ENCODE measurements at places on chromosomes 2 and 18.

- no peak for DNase-seq
Measured at GRCh38 chr2:3456125-3456524, 63.2 kb downstream of the ADI1 start.

GRCh38 chr18:47577520-47577919 is 326.1 kb upstream of the SKOR2 start:
- DNase-seq: no peak

- no peak for DNase-seq
Measured at GRCh38 chr2:158060835-158061435, 40.7 kb upstream of the UPP2 start.

GRCh38 chr18:26978812-26979341 is 113.4 kb upstream of the AQP4 start:
- DNase-seq: no peak

DNA sequence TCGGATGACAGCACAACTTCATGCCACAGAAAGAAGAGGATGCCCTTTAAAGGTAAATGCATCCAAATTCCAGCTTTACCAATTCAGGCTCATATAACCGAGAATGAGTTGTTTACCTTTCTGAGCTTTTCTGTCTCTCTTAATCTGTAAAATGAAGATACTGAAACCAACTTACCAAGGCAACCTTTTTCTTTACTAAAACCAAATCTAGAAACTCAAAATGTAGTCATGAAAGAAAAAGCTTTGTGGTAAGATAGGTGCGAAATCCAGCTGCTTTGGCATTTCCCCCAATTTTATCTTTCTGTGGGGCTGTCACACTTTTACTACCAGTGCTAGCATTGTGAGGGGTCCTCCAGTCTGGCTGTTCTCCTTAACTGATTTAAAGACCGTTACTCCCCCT is 240.4 kb downstream of the IKZF2 start:
- no peak for DNase-seq

DNA sequence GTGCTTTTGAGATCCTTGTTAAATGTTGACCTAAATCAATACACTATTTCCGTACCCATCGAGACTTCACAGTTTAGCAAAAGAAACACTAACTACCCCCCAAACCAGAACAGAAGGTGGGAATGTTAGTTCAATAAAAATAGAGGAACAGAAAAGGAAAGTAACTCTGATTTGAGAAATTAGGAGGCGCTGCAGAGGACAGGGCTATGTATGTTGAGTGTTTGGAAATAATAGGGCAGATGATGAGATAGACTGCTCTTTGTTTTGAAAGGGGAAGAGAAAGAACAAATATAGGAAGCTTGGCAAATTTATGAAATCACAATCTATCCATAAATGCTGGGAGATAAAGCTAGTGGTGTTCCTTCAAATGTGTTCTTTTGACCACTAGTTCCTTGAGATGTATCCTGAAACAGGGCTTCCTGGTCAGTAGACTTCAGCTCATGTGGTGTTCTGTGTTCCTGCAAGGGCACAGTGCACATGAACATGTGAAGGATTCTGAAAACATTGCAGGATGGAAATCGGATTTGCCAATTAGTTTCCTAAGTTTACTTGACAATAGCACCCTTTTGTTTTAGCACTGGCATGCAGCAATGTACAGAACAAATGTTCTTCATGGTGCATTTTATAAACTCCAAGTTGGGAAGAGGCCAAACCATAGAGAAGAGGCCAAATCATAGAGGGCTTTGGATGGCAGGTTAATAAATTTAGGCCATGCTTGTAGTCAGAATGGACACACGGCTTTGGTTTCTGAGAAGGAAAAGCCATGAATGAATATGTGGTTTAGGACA is 39.8 kb downstream of the RHBDD1 start:
- DNase-seq: peak; percentile 51

DNA sequence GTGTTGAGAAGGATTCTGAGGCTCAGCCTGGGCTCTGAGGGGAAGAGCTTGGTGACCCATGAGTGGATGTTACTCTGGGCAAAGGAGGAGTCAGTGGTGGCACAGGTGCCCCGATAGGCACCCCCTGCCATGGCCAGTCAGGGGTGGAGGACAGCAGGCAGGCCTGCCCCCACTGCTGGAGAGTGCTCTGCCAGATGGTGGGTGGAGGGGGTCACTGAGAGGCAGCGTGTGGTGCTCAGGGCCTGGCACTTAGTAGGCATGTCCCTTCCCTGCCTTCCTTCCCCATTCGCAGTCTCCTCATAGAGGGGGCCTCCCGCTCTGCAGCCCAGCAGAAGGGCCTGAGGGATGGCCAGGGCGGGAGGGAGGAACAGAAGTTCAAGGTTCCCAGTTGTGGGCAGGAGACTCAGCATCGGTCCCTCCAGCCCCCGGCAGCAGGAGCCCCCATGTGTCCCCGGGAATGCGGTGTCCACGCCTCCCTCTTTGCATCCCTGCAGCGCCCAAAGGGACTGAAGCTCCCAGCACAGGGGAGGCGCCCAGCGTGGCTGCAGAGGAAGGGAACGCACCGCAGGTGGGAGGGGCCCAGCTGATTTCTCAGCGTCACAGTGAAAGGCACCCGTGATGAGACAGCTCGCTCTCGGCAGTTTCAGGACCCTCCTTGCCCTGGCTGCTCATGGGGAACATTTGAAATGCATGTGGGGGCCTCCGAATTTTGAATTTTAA is 5.7 kb upstream of the SNED1 start:
- peak; percentile 29 for DNase-seq

DNA sequence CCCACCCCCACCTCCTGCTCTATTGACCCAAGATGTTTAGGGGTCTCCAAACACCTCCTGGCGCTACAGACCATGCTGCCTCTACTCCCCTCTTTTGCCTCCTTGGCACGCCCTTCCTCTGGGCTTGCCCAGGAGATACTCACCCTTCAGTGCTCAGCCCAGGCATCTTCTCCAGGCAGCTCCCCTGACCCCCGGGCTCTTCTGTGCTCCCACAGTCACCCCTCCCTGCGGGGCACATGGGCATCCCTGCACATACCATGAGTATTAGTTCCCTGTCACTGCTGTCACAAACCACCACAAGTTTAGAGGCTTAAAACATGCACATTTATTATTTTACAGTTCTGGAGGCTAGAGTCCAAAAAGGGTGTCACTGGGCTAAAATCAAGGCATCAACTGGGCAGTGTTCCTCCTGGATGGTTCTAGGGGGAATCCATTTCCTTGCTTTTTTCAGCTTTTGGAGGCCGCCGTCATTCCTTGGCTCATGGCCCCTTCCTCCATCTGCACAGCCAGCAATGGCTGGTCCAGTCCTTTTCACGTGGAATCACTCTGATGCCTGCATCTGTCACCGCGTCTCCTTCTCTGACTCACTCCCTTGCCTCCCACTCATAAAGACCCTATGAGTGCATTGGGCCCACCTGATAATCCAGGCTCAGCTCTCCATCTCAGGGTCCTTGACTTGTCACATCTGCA is 230.4 kb upstream of the COPS8 start:
- DNase-seq: no peak

DNA sequence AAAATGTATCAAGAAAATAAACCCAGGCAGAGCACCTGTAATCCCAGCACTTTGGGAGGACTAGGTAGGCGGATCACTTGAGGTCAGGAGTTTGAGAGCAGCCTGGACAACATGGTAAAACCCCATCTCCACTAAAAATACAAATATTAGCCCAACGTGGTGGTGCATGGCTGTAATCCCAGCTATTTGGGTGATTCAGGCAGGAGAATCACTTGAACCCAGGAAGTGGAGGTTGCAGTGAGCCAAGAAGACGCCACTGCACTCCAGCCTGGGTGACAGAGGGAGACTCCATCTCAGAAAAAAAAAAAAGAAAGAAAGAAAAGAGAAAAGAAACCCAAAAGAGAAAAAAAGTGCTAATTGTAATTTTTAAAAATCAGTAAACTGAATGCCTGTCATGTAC is 41.4 kb downstream of the DDX18 start:
- DNase-seq: no peak

GRCh38 chr18:59466980-59467379 is 107.9 kb upstream of the LMAN1 start:
- DNase-seq: no peak

DNA sequence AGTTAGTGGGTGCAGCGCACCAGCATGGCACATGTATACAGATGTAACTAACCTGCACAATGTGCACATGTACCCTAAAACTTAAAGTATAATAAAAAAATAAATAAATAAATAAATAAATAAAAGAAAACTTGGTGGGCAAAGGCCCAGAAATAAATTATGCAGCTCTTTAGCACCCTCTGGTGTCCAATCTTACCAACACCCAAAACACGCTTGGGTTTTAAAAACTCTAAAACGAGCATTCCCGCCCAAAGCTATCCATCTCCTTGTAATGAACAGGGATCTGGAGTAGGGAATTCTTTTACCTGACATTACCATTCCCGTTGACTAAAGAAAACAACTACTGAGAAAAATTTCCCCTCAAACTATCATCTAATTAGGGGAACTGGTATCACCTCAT is 2005.9 kb upstream of the CELF4 start:
- DNase-seq: no peak

DNA sequence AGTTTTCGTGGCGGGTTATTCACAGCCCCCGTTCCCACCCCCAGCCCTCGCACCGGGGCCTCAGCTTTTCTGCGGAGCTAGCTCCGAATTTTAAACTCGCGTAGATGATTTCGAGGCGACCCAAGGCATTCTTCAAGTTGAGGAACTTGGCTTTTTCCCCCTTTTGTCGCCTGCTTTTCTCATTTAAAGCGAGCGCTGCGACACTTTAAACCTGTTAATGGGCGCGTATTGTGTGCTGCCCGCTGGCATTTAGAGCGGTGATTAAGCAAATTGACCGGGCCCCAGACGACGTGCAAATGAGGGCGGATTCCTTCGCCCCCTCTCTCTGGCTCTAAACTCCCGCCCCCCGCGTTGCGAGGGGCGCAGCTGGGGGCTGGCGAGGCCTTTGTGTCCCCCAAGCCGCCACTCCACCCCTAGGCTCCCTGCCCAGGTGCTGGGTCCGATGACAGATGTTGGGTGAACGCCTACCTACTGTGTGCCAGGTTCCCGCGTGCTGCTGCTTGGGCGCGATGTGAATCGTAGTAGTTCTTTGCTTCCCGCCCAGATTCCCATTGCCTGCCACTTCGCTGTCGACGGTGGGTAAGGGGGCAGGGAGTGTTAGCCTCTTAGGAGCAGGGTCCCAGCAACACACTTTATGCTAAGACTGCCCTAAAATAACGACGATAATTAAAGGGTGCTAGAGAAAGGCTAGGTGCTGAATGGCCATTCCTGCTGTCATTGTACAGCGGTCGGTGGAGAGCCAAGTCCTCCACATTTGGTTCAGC is 1.9 kb downstream of the TCF7L1 start:
- peak; percentile 12 for DNase-seq

- DNase-seq: no peak
Measured at GRCh38 chr18:13178976-13179375, 39.6 kb upstream of the LDLRAD4 start.

- DNase-seq: no peak
Measured at GRCh38 chr2:134086594-134087219, 167.2 kb upstream of the MGAT5 start.

- no peak for DNase-seq
Measured at GRCh38 chr2:231605607-231606091, 13.0 kb downstream of the TEX44 start.

GRCh38 chr2:177914247-177914646 is 158.3 kb downstream of the PDE11A start:
- no peak for DNase-seq

DNA sequence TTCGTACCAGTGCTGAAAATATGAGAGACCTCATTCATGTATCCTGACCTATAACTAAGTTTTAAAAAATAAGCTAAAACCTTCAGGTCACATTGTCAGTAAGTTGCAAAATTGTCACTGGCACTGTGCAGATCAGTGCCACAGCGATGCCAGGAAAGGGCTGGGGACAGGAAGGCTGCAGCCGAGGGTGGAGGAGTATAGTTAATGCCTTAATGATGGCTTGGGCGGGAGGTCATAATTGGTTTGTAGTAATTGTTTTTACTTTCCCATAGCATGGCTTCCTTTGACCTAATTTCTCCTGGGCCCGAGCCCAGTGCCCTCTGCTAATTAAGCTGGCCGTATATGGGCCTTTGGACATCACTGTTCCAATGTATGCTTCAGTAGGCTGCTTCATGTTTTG is 47.2 kb upstream of the RAB12 start:
- DNase-seq: no peak

DNA sequence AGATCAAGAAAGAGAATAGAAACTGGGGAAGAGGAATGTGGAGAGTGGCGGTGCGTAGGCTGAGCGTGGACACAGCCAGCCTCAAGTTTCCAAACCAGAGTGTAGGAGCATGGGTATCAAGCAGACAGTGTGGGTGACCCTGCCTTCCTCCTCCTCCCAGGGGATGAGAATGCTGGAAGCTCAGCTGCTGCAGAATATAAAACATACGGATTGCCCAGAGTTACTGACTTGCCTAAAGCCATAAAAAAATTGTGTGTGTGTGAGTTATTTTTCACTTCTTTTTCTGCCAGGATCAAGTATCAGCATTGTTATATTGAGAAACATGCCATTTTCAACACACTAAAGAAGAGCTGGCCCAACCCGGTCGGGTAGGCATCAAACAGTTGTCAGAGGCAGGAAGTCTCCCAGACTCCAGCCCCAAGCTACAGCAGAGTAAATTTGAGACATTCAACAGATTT is 333.3 kb upstream of the ACVR2A start:
- peak; percentile 72 for DNase-seq

- DNase-seq: no peak
Measured at GRCh38 chr18:5894611-5895298, 567 bp downstream of the TMEM200C start.

- DNase-seq: no peak
Measured at GRCh38 chr2:42336361-42336965, 24.6 kb downstream of the COX7A2L start.

DNA sequence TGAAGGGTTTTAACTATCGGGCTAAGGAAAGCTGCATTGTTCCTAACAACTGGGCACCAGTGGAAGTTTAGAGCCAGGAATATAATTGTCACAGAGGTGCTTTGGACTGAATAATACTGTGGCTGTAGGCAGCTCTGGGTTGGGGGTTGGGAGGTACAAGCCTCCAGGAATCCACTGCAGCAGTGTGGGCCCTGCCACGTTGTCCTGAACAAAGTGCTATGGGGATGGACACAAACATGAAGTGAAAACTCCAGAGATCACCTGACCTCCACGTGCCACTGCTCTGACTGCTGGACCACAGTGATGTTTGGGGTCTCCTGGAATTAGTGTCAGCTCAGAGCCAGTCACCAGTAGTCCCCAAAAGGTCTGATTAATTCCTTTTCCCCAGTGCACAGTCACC is 110.9 kb downstream of the BCL2 start:
- DNase-seq: no peak

GRCh38 chr18:4063545-4063944 is 391.6 kb downstream of the DLGAP1 start:
- no peak for DNase-seq

All from suppressor macrophage treated with lipopolysaccharide for 1 hour (primary cell).